ENCODE measurements at places on chromosomes 6 and 20.

GRCh38 chr20:57999465-58000111 is 228.9 kb downstream of the ANKRD60 start:
- DNase-seq, result no peak

GRCh38 chr20:59632541-59633113 is 28.3 kb downstream of the PHACTR3 start:
- no peak for DNase-seq

DNA sequence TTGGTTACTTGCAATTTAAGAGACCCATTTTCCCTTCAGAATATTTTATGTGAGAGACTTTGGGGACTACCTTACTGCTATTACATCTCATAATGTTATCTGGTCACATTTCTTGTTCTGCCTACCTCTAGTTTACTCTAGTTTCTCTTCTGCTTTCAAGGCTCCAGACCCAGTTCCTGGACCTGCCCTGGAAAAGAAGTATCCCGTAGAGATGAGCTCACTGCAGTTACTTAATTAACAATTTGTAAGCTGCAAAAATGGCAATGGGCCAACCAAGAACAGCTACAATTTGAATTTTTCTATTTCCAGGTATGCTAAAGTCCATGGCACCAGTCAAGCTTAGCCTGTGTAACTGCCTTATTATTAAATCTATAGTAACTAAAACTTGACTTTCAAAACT is 25.0 kb downstream of the TAB2 start:
- no peak for DNase-seq

DNA sequence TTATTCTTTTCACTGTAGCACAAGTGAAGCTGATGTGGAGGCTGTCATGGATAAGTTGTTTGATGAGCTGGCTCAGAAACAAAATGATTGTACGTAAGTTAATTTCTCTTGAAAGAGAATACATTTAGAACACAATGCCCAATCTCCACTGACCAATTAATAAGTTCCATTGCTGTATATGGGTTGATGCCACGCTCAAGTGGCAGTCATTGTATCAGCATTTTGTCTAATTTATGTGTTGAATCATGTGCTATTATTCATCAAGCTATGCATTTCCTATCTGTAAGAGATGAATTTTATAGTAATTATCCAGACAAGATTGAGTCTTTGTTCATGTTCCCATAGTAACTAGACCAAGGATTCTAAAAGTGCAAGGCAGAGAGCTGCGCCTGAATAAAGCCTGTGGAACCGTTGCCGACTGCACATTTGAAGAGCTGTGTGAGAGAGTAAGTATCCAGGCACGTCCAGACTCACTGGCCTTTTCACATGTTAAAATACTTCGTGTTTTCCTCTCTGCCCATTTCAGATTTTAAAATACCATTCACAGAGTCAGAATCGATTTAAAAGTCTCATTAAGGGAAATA is 83.8 kb upstream of the FOXO3 start:
- DNase-seq, result no peak

GRCh38 chr20:15265581-15266309 is 928.3 kb upstream of the FLRT3 start:
- DNase-seq, result no peak

- DNase-seq, result no peak
Measured at GRCh38 chr6:97702248-97702647, 419.2 kb upstream of the MMS22L start.

DNA sequence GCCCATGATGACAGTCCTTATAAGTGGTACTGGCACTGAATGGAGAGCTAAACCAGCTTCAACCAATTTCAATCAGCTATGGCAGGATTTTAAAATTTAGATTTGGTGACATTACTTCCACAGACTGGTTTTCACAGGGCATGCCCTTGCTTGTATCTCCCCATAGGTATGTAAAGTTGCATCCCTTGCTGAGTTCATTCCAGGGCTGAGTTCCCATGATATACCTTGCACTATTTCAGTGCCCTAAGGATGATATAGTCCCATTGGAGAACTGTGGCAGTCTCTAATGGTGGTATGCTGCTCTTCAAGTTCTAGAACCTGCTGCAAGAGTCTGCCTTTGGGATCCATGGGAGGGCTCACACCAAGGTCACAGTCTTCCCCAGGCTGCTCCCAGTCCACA is 232.7 kb upstream of the MOCS1 start:
- no peak for DNase-seq

- no peak for DNase-seq
Measured at GRCh38 chr20:1242530-1242929, 16.7 kb downstream of the RAD21L1 start.

DNA sequence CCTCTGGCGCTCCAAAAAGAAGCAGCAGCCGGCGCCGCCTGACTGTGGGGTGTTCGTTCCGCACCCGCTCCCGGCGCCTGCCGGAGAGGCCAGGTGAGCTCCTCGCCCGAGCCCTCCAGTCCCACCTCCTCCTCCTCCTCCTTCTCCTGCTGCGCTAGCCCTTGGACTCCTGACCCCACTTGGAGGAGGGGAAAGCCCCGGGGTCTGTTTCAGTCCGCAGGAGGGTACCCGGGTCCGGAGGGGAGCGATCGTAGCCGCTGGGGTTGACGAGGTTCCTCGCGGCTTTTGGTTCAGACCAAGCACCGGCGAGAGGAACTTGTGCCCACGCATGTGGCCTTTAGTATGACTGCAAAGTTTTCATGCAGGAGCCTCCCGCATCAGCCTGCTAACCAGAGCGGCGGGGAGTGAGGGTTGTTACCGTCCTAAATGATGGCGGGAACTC is 493 bp downstream of the CRYBG1 start:
- peak; percentile 62 for DNase-seq

DNA sequence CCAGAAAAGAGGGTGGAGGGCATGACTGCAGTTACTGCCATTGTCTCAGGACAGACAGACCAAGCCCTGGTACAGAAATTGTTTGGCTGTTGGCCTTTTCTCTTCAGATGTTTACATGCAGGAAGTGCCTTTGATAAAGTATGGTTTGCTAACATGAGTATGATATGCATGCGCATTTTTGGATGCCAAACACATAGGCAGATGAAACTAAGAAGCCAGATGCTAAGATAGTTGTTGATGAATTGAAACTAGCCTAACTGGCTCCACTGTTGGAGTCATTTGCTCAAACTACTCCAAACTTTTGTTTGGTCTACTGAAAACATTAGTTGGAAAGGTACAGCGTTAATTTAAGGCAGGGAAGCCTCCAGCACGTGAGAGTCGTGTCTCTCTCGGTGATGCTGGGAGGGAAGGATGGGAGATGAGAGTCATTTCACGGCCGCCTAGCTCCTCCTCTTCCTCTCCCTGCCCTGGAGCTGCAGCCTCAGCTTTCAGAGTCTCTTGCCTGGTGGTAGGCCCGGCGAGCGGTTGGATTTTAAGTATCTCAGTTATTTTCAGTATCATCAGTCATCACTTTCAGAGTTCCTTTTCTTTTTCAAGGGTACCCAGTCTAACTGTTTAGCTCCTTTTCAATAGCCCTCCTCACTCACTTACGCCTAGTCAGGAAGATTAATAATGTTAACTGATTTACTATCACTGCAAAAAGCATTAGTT is 29.7 kb downstream of the RREB1 start:
- DNase-seq, result peak; percentile 85

DNA sequence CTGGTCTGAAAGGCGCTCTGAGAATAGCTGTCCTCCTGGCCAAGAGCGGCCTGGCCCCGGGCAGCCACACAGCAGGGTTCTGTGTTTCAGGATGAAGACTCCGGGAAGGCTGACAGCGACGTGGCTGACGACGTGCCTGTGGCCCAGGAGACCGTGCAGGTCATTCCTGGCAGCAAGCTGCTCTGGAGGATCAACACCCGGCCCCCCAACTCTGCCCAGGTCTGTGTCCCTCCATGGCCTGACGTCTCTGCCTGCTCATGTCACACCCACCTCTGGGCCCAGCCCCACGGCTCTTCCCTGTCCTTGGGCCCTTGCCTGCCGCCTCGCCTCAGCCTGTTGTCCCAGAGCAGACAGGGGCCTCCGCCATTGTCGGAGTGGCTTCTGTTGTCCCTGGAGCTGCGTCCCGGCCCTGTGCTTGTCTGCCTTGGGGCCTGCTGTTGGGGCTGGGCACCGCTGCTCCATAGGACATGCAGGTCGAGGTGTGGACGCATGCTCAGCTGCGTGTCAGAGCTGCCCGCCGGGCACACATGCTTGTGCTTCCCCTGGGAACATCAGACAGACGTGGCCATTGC is 16.2 kb upstream of the ADRM1 start:
- no peak for DNase-seq

DNA sequence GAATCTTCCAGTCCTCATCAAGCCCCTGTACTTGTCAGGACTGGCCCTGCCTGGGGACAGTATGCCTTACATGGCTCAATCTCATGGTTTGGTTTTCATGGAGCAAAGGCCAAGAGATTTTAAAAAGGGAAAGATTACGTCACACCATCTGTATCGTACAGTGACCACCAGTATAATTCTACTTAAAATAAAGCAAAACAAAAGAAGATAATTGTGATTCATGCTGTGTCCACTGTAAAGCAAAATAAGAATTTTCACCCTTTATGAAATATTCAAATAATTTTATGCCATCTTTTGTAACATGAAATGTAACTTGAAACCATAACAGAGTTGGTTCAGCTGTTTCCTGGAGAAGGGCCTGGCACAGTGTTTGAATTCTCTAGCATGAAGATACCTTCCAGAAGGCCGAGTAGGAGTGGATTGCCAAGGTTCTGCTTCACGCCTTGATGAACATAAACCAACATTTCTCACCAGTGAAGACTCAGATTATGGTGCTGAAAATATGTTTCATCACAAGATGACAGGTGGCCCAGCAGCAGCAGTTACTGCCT is 486.5 kb downstream of the RFPL4B start:
- DNase-seq, result no peak

GRCh38 chr6:20630617-20631548 is 96.6 kb downstream of the CDKAL1 start:
- peak; percentile 46 for DNase-seq

- DNase-seq, result no peak
Measured at GRCh38 chr6:145865175-145865574, 50.6 kb upstream of the FBXO30 start.

GRCh38 chr6:47438481-47439347 is 38.9 kb upstream of the CD2AP start:
- DNase-seq, result no peak

- DNase-seq, result peak; percentile 21
Measured at GRCh38 chr6:157236040-157236725, 87.1 kb downstream of the TMEM242 start.

DNA sequence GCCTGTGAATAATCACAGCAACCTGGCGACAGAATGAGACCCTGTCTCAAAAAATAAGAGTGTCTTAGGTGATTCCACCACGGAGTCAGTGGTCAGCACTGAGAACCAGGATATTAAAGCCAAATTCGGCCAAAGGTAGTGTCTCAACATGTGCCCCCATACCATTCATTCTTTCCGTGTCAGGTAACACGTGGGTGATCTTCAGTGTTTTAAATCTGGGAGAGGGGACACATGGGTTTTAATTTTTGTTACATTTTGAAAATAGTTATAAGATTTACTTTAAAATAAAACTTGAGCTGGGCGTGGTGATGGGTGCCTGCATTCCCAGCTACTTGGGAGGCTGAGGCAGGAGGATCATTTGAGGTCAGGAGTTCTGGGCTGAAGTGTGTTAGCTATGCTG is 59.0 kb downstream of the TFAP2C start:
- no peak for DNase-seq

- DNase-seq, result no peak
Measured at GRCh38 chr6:157304899-157305663, 18.2 kb downstream of the TMEM242 start.

- DNase-seq, result no peak
Measured at GRCh38 chr20:32168184-32168910, 39.2 kb downstream of the PLAGL2 start.

DNA sequence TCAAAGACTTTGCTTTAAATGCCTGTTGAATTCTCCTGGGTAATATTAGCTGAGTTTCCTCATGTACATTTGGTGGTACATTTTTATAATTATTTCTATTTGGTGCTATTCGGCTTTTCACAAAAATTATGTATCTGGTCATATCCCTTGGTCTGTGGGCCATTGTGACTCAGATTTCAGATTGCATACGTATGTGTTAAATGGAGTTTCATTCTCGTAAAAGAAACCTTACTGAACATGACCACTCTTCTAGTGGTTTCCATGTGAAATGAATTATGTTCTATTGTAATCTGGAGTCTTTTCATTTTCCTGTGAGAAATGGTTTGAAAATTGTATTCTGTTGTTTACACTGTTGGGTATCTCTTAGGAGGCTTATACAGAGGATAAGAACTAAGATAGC is 386.2 kb upstream of the FLRT3 start:
- no peak for DNase-seq

DNA sequence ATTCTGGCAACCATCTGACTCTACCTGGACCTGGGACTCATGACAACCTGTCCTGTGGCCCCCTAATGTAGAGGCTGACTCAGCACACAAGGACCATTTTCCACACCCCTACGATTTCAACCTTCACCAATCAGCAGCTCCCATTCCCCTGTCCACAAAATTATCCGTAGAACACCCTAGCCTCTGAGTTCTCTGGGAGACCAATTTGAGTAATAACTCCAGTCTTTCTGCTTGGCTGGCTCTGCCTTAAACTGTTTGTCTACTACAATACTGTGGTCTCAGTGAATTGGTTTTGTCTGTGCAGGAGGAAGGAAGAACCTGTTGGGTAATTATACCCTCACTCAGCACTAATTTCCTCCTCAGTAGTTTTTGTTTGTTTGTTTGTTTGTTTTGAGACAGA is 99.3 kb upstream of the MRPS10 start:
- DNase-seq, result no peak

GRCh38 chr20:33881989-33882388 is 70.8 kb downstream of the CHMP4B start:
- no peak for DNase-seq

DNA sequence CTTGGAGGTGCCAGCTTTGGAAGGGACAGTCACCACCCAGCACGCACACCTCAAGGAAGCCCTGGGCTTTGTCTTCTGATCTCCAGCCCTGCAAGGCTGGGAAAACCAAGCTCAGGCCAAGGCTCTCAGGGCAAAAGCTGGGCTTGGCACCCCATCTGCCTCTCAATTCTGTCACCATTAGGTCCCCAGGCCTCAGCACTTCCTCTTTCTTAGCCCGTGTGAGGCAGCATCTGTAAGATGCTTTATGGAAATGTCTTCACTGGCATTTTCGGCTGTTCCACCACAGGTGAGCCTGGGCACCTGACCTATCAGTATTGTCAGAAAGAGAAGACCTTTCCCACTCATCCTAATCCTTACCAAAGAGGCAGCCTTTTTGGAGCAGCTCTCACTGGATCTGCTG is 24.6 kb downstream of the GMEB2 start:
- DNase-seq, result no peak

GRCh38 chr20:32763202-32764004 is 1.2 kb downstream of the DNMT3B start:
- peak; percentile 24 for DNase-seq

- DNase-seq, result peak; percentile 80
Measured at GRCh38 chr6:27836783-27837624, 75.2 kb downstream of the OR2B2 start.

GRCh38 chr20:37316116-37316774 is 26.8 kb downstream of the MANBAL start:
- peak; percentile 38 for DNase-seq

DNA sequence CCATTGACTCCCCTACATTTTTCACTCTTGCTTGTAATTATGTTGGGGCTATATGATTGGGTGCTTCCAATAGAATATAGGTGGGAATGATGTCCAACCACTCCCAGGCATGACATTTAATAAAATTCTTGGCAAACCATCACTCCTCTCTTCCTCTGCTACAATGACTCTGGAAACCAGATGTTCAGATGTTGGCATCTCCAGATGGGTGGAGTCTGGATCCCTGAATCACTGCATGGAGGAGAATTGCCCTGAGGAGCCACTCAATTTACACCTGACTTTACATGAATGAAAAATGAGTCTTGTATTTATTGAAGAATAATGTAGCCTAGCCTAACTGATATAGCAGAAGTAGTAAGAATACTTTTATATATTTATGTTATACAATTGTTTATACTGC is 306.7 kb upstream of the SUPT3H start:
- DNase-seq, result no peak

Measured in activated CD4-positive, alpha-beta T cell treated with anti-CD3 and anti-CD28 coated beads for 36 hours (primary cell).